NCI-H345 (cell line): ENCODE measurements at places on chromosomes 16 and 17.

DNA sequence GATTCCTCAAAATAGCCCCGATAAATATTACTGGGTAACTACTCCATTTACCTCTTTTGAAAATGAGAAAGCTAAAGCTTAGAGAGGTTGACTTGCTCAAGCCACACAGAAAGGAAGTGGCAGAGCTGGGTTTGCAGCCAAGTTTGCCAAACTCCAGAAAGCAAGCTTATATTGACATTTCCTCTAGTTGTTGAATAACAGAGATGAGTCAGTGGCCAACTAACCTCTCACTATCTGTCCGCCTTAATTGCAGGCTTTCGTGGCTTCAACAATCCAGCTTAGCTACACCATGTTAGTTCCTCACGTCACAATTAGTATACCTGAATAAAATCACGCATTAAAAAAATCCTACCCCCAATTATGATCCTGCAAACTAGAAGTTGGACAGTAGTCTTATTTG, 151.7 kb downstream of the CNTNAP4 start:
- no peak for DNase-seq

DNA sequence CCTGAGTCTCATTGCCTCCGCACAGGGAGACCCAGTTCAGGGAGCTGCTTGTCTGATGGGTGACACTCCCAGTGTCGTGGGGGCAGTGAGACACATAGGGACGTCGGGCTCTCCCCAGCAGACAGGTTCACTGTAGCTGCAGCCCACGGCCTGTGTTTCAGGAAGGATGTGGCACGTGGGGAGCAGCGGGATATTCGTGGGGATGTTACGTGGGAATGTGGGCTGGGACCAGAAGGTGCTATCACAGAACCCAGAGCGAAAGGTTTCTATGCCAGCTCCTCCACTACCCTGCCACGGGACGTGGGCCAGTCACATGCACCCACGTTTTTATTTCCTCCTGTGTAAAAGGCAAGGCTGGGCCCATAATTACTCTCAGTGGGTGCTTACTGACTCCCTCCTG, 16.3 kb downstream of the CACNA1G start:
- no peak for DNase-seq

DNA sequence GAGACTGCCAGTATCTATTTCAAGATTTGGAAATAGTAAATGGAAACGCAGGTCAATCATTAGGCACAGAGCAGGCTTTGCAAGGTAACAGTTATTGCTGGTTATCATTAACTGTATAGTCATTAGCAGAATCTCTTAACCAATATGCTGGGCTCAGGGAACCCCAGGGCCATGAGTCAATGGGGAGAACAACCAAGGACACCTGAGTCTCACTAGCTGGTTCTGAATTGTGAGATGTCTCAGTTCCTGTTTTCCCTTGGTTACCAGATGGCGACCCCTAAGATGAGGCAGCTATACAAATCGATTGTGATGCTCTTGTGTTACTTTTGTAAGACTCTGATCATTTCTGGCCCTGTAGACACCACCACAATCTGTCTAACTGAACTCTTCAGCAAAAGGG, 385.3 kb downstream of the HAPSTR1 start:
- no peak for DNase-seq

GRCh38 chr16:78478267-78478861, 378.9 kb downstream of the WWOX start:
- peak; percentile 59 for DNase-seq
